ENCODE measurements at places on chromosomes 5 and 9. TPM values are rescaled to one million over a fixed set of nuclear protein-coding genes. Genes with fewer than 3 reads are reported as not detected.

C9orf40 gene
- total RNA-seq: 5.1 TPM

ARHGEF39 gene
- total RNA-seq: 2.2 TPM

LRRC14B gene
- total RNA-seq: not detected

SLC1A1 gene
- 2.3 TPM for total RNA-seq

NR6A1 gene
- total RNA-seq: 0.84 TPM

PCDHGA10 gene
- total RNA-seq: 4.1 TPM

CARTPT gene
- 2.0 TPM for total RNA-seq

TMOD1 gene
- 74.5 TPM for total RNA-seq

C5orf52 gene
- not detected for total RNA-seq

PARP8 gene
- 3.9 TPM for total RNA-seq

HSPB3 gene
- 5.9 TPM for total RNA-seq

GABRA6 gene
- total RNA-seq: not detected
